Skin of body (tissue), 3 donors: ENCODE measurements at places on chromosomes 6 and 20. TPM values are rescaled to one million over a fixed set of nuclear protein-coding genes. Genes with fewer than 3 reads are reported as not detected.

GRCh38 chr6:148999929-149000468 is 253.2 kb downstream of the UST start:
- DNase-seq, result no peak

DNA sequence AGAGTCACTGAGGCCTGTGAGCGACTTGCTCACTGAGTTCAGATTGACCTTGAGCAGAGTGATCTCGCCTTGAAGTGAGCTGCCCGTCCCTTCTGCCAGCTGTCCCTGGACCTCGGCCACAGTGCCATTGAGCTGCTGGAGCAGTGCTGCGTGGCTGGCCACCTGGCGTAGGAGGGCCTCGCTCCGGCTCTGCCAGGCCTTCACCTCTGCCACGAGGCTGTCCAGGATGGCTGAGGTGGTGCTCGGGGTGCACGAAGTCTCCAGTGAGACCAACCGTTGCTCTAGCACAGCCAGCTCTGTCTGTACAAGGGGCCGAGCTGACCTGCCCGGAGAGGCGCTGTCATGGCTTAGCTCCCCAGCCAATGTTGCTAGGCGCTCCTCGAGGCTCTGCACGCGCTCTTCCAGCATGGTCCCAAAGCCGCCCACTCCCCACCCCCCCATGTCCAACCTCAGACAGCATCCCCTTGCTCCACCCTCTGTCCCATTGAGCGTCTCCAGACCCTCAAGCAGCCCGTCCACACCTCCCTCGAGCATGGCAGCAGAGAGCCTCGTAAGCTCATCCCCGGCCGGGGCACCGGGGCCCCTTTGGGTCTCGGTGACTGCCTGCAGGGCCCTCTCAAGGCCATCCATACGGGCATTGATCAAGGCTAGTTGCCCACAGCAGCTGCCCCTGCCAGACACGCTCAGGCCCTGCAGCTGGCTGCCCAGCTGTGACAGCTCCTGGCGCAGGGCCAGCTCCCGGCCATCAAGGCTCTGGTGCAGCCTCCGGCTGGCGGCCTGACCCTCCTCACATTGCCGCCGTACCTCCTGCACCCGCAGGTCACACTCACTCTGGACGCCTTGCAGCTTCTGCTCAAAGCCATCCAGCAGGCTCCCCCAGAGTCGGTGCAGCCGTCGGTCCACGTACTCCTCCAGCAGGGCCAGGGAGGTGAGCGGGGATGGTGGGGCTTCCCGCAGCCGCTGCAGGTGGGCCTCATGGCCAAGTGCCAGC is 4.6 kb downstream of the EMILIN3 start:
- DNase-seq, result no peak

- DNase-seq, result no peak
Observed at GRCh38 chr6:24980507-24981385, 45.0 kb upstream of the RIPOR2 start.

- DNase-seq, result no peak
Observed at GRCh38 chr6:108966251-108966650, 118.0 kb downstream of the ARMC2 start.

- DNase-seq, result peak; percentile 72
Observed at GRCh38 chr6:129251669-129252376, 368.9 kb downstream of the LAMA2 start.

GRCh38 chr6:156420172-156420993 is 356.8 kb upstream of the ARID1B start:
- DNase-seq, result no peak

DNA sequence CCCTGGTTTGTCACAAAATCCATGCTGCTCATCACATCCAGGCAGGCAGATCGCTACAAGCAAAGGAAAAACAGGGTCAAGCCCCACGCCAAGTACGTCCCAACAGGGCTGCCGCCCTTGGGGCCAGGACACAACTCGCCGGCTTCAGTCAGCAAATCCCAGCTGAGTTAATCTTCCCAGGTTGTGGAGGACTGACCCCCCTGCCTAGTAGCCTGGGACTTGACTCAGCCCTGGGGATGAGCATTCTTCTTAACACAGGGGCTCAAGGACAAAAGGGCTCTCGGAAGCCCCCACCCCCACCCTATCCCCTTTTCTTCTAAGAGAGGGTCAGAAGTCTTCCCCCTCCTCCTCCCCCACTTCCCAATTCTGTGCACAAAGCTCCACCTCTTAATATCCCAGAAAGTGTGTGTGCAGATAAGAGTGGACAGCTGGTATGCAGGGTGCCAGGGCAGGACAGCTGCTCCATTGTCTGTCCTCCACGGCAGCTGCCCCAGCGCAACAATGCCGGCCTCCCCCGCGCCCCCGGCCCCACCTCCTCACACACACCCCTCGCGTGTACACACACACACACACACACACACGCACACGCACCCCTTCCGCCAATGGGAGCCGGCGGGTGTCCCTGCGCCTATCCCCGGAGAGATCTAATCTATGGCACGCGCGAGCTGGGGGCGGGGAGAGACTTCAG is 4.5 kb downstream of the DLL1 start:
- DNase-seq, result no peak

DNA sequence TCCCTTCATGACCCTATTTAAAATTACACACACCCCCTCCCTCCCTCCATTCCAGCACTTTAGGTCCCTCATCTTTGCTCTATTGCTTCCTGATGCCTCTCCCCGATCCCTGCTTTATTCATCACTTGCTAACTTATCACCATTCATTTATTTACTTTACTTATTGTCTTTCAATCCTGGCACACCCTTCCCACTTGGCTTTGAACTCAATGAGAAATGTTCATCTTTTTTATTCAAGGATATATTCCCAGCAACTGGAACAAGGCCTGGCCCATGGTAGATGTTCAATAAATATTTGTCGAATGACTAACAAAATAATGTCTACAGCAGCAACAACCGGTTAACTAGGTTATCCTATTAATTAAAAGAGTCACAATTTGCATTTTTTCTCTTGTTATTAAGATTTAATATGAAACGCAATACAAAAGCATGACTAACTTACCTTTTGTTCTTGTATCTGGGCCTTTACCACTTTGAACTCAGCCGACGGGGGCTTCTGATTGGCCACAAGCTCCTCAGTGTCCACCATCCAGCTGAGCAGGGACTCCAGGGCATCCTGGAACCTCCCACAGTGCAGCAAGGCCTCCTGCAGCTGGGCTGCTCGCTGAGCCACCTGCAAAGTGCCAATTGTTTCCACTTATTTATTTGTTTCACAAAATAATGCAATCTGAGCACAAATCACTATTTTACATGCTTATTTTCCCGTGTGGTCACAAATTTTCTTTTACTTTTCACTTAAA is 107.8 kb downstream of the DST start:
- no peak for DNase-seq

DNA sequence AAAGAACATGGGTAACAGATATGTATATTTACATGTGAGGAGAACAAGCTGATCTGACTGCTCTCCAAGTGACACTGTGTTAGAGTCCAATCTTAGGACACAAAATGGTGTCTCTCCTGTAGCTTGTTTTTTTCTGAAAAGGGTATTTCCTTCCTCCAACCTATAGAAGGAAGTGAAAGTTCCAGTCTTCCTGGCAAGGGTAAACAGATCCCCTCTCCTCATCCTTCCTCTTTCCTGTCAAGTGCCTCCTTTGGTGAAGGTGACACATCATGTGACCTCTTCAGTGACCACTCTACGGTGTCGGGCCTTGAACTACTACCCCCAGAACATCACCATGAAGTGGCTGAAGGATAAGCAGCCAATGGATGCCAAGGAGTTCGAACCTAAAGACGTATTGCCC is 5.2 kb downstream of the HFE start:
- no peak for DNase-seq

- peak; percentile 23 for DNase-seq
Observed at GRCh38 chr6:686497-686896, 6.4 kb downstream of the EXOC2 start.

DNA sequence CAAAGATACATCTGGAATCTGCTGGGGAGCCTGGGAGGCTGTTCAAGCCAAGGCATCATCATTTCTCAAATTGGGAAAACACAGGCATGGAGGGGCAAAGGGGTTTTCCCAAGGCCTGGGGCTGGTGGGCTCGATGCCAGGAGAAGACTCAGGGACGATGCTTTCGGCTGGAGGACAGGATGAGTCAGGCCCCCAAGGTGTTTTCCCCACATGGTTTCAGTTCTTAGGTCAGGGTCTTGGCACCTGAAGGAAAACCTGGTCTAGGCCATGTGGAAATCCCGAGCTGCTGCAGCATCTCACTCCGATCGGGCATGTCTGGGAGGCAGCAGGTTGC is 348.1 kb downstream of the CDC5L start:
- DNase-seq, result no peak

The CGAS gene
- total RNA-seq, result 4.9 TPM

The GPX5 gene
- not detected for total RNA-seq

The NT5E gene
- total RNA-seq, result 31.2 TPM

The C6orf163 gene
- total RNA-seq, result 5.6 TPM
